ENCODE measurements at places on chromosomes 12 and 14.
A peak's percentile ranks its signal among the peaks of the same experiment; 100 is the strongest.

- no peak for DNase-seq
Observed at GRCh38 chr12:38149395-38150073, 167.0 kb upstream of the ALG10B start.

- no peak for DNase-seq
Observed at GRCh38 chr12:639988-640387, 23.3 kb downstream of the NINJ2 start.

DNA sequence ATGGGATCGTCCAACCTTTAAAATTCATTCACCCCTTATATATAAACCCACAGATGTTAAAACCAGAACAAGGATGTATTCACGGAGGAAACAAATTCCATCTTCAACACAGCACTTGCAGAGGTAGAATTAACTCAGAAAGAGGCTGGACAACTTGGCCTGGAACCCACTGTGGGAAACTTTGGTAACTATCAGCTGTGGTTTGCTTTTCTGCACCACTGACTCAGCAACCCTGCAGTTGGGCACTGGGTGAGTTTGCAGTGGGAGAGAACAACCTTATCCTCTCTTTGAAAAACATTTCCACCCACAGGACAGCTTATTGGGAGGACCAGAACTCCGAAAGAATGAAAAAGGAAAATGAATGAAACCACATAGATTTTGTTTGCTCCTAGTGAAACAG lies 66.3 kb downstream of the ZNF664 start:
- no peak for DNase-seq

- peak; percentile 58 for DNase-seq
Observed at GRCh38 chr14:71319666-71320065, 412.4 kb downstream of the PCNX1 start.

DNA sequence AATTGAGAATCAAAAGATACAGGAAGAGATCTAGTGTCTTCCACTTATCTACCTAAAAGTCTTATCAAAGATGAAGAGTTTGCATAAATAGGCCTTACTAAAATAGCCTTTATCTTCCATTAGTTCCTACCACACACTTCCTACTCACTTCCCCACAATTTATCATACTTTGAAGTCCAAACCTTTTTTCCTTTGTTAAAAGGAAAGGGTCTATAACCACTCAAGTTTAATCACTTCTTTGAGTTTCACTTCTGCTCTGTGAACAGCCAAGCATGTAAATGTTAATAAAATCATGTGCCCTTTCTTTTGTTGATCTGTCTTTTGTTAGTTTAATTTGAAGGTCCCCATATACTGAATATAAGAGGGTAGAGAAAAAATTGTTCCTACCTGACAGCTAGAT lies 114.5 kb downstream of the PHLDA1 start:
- no peak for DNase-seq

DNA sequence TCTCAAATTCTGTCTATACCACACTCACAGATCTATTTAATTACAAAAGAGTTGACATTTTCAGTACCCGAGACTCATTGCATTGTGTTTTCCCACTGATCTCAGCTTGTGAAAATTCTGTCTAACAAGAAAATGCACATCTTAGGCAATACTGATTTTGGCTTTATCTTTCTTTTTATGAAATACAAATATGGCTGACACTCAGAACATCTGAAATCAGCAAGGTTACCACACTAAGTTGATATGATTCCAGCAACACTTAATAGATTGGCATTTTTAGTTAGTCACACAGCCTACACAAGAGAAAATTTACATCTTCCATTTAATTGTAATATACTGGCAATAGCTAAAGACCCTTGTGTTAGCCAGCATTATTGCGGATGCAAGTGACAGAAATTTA lies 40.3 kb downstream of the PEX5 start:
- DNase-seq = no peak

- no peak for DNase-seq
Observed at GRCh38 chr12:98513379-98514322, 1.7 kb upstream of the TMPO start.

- no peak for DNase-seq
Observed at GRCh38 chr12:109840305-109841074, 7.3 kb upstream of the TRPV4 start.

- DNase-seq = no peak
Observed at GRCh38 chr12:116959198-116959460, 48.4 kb downstream of the FBXW8 start.

DNA sequence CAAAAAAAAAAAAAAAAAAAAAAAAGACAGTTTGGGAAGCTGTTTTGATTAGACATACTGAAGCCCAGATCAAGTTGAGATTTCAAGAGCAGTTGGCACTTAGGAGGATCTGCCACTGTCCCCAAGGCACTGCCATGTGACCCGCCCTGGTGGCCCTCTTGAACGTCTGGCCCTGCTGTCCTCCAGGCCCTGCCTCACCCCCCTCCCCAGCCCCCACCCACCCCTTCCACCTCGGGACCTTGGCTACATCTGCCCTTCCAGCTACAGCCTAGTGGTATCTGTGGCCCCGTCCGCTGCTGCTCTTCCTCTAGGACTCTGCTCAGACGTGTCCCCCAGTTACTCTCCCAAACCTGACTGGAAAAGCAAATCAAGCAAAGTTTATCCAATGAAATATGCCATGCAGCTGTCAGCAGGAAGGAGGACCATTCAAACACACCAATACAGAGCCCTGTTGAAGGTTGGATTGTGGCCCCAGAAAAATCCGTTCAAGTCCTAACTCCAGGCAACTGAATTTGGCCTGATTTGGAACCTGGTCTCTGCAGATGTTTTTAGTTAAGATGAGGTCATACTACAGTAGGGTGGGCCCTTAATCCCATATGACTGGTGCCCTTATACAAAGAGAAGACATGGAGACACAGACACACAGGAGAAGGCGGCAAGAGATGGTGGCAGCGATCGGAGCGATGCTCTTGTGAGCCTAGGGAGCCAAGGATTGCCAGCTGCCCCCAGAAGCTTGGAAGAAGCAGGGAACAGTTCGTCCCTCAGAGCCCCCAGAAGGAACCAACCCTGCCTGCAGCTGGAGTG lies 17.7 kb downstream of the SLC25A29 start:
- DNase-seq = no peak

DNA sequence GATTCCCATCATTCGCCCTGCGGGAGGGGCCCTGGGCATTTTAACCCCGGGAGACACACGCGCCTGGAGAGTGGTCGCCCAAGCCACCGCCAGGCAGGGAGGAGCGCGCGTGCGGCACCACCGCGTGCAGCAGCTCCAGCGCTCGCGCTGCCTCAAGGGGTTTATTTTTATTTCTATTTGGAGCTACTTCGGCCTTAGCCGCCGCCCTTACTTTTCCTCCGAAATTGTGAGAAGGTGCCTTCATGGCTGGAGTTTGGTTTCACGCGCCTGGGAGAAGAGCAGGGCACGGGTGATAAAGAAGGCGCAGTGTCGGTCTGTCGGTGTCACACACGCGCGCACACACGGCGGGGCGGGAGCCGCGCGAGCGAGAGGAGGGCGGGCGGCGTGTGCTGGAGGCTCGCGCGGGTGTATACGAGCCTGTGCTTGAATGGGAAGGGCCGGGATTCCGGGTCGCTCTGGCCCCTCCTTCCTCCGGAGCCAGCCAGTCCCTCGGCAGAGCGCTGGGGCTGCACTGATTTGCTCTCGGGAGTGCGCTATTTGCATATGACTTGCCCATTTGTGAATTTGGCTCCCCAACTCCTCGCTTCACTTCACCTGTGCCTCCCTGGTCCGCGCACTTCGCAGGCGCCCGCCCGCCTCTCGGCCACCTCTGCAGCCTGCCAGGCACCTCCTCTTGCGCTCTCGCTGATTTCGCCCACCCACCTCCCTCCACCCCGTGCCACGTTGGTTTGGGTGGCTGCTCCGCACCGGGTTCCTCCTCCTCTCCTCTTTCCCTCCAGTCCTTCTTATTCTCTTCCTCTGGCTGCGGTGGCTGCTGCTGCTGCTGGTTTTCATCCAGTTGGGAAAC lies 932.3 kb downstream of the DIO2 start:
- DNase-seq = peak; percentile 98

- no peak for DNase-seq
Observed at GRCh38 chr12:100995771-100996170, 201.2 kb downstream of the ANO4 start.

DNA sequence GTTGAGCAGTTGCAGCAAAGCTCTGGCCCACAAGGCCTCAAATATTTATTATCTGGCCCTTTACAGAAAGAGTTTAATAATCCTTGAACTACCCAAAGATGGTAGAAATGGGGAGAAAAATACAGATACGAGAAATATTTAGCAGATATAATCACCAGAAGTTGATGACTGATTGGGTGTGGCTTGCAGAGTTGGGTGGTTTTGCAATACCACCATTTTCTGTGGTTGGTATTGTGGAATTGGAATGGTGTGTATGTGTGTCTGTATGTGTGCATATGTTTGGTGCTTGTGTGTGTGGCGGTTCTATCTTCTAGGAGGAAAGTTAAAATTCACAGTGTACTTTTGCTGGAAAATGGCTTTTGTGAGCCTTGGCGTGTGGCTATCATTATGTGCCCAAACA lies 85.4 kb upstream of the MANSC4 start:
- DNase-seq = no peak

GRCh38 chr14:101960225-101960624 lies 4.1 kb upstream of the DYNC1H1 start:
- peak; percentile 38 for DNase-seq

DNA sequence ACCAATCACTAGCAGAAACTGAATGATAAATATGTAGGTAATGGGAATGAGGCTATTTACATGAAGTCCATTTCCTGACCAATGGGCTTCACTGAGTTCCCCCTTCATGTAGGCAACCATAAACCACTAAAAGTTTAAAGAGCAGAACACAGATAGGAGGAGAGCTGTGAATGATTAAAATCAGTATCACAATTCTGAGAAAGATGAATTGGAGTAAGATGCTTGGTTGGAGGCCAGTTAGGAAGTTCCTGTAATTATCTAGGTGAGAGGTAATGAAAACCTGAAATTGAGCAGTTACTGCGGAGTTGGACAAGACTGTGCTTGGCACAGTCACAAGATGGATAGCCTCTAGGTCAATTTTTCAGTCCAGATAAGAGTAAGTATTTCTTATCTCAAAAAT lies 56.6 kb downstream of the GALNT4 start:
- DNase-seq = no peak

DNA sequence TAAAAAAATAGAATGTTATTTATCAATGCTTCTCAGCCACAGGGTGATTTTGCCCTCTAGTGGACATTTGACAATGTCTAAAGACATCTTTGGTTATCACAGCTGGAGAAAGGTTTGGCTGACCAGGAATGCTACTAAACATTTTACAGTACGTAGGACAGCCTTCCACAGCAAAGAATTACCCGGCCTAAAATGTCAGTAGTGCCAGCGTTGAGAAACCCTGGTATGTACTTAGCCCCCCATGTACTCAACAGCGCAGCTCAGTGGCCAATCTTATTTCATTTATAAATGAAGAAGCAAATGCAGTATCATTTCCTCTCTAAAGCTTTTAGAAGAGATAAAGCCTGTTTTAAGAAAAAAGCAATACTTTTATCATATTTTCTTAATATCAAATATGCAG lies 5.8 kb downstream of the MARK3 start:
- DNase-seq = peak; percentile 66

DNA sequence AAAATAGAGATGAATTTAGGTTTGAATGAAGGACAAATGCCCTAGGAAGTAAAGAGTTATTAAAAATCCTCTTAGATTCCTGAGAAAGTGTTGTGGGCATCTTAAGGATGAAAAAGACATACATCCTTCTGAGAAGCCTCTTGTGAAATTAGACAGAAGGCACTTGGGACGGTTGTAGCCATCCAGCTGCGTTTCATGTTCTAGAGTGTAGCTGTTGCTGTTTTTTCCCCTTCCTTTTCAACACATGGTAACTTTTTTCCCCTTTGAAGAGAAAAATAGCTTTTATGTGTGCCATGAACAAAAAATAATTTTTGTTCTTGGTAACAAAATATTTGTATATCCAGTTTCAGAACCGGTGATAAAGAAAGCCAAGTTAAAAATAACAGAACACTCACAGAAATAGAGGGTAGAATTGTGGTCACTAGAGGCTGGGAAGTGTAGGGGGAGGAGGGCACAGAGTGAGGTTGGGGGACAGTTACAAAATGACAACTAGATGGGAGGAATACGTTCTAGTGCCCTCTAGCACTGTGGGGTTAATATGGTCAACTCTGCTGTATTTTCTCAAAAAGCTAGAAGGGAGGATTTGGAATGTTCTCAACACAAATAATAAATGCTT lies 58.4 kb downstream of the PTHLH start:
- DNase-seq = no peak

- peak; percentile 95 for DNase-seq
Observed at GRCh38 chr12:94073441-94074051, 74.8 kb upstream of the PLXNC1 start.

- DNase-seq = no peak
Observed at GRCh38 chr12:92702754-92703679, at the start of gene PLEKHG7. Gene PLEKHG7, plus strand, starts transcription at chr12:92702989. Its CDS starts 3,643 bp downstream, at chr12:92706632.

DNA sequence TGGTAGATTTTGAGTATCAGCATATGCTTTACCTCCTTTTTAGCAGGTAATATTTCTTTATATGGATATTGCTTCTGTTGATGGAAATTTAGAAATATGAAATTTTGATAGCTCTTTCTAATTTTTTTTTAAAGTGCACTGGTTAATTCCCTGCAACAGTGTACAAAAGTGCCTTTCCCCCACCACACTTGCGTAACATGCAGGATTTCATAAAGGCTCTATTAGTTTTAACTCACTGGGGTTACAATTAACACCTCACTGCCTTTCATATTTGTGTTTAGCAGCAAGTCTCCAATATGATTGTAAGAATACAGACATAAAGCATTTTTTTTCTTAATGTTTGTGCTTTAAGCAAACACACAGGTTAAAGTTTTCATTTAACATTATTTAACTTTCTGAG lies 25.6 kb downstream of the MNAT1 start:
- DNase-seq = no peak

- DNase-seq = no peak
Observed at GRCh38 chr14:53855127-53855526, 101.5 kb downstream of the BMP4 start.

DNA sequence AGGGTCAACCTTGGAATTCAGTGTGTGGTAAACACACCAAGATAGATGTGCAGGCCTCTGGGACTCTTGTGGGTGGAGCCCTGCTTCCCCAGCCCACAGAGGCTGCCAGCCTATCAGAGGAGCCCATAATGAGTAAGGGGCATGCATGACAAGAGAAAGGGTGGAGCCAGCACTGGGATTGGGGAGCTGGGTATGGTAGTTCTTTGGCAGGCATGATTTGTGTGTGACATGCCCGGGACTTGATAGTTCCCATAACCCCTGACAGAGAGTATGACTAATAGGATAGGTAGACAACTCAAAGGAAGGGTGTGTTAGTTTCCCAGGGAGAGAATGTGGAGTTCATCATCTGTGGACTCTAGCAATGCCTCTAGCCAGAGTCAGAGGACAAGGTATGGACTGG lies 143.0 kb downstream of the EMP1 start:
- no peak for DNase-seq

DNA sequence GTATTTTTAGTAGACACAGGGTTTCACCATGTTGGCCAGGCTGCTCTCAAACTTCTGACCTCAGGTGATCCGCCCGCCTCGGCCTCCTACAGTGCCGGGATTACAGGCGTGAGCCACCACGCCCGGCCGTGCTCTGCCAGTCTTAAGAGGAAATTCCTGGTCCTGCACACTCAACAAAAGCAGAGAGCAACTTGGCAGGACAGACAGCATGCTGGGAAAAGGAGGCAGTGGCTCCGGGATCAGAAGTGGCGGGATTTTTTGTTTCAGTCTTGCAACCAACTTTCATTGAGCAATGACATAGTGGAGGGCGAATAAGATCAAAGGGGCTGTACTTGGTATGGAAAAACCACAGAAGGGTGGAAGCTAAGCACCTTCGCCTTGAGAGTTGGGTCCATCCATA lies 2.1 kb downstream of the CKAP4 start:
- DNase-seq = no peak
